ENCODE measurements at places on chromosomes 13 and 19.
A peak's percentile ranks its signal among the peaks of the same experiment; 100 is the strongest.

DNA sequence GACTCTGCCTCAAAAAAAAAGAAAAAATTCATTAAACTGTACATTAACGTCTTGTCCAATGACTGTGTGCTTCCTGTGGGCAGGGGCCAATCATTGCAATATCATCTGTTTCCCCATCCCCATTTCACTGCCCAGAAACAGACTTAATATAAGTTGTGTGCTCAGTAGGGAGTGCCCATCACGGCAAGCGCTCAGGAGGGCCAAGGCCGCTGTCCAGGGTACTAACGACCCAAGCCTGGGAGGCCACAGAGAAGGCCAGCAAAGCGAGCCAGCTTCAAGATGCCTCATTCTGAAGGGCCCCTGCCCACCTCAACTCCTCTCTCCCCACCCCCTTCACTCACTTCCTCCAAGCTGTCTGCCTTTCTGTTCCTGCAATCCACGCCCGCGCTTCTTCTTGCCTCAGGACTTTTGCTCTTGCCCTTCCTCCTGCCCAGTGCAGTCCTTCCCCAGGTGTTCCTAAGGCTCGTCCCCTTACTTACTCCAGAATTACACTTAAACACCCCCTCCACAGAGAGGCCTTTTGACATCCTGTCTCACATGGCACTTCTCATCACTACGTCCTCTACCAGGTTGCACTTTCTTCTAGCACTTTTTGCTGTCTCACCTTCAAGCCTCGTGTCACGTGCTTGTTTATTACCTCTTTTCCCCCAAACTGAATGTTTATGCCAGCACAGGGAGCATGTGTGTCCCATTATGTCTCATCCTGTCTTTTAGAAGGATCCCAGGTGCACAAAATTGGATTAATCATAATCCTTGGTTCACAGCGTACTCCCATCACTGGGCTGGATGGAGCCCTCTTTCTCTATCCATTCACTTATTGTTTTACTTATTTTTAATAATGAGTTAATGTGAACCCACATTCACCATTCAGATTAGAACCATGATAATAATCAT is 11.3 kb upstream of the POU2F2 start:
- no peak for DNase-seq

DNA sequence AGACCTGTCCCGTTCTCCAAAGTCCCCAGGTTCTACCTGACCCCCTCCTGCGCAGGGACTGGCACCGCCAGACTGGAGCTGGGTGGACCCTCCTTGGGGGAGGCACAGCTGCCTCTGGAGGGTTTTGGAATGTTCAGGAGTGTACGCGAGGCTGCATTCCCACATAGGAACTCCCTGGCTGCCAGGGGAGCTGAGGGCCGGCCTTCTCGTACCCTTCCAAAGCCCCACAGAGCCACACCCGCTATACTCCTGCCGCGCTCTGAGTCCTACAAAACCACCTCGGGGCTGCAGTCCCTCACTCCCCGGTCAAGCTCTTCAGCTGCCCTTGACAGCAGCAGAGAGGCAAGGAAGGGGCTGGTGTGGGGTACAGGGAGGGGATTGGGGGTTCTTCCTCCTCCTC is 484 bp upstream of the MUC16 start:
- DNase-seq, result no peak

DNA sequence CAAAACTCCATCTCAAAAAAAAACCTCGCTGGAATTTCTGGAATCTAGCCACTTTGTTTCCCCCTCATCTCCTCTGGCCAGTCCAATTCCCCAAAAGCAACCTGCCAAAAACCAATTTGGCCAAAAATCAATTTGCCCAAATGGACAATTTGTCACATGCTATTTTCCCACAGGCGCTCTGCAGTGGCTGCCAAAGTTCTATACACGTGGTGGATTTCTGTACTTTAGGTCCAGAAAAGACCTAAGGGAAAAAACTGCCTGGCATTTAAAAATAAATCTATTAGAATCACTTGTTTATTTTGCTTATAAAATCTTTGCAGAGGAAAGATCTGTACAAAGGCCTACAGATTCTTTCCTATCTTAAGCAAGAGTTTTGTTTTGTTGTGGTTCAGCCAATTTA is 79.4 kb downstream of the MAP4K1 start:
- DNase-seq, result no peak

GRCh38 chr13:55230570-55230908 is 1910.2 kb upstream of the PRR20A start:
- no peak for DNase-seq

- DNase-seq, result no peak
Observed at GRCh38 chr13:44334751-44335150, 38.9 kb upstream of the SERP2 start.

GRCh38 chr13:111043575-111043982 is 71.5 kb upstream of the ARHGEF7 start:
- peak; percentile 51 for DNase-seq

GRCh38 chr13:32248801-32249200 is 66.4 kb downstream of the ZAR1L start:
- DNase-seq, result no peak

DNA sequence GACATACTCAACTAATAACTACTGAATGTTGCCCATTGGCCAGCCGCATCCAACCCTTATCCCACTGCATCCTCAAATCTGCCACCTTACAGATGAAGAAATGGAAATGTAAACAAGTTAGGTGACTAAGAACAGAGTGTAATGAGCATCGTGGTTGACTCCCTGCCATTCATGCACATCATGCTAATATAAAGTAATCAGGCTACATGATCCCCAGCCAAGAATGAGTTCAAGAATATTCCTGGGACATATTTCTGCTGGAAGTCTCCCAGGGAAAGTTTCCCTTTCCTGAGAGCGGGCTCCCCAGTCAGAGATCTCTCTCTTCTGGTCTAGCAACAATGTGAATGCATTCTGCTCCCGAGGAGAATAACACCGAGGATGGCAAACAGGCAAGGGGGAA is 55.9 kb upstream of the SERP2 start:
- no peak for DNase-seq

DNA sequence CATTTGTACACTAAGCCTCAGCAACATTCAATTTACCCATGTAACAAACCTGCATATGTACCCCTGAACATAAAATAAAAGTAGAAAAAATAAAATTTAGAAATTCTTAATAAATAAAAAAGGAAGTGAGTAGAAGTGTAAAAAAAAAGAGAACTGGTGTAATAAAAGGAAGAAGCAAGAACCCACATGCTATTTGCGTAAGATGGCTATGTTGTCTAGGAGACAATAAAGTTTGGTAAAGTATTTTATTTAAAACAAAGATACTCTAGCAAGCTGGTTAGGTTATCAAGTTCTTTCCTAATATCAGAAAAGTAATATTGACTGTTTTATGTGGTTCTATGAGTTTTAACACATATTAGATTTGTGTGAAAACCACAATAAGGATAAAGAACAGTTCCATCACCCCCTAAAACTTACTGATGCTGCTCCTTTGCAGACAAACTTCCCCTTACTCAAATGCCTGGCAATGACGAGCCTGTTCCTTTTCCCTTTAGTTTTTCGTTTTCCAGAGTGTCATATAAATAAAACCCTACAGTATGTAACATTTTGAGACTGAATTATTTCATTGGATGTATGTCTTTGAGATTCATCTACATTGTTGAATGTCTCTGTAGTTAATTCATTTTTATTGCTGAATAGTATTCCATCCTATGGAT is 98.9 kb downstream of the TNFSF13B start:
- DNase-seq, result no peak

DNA sequence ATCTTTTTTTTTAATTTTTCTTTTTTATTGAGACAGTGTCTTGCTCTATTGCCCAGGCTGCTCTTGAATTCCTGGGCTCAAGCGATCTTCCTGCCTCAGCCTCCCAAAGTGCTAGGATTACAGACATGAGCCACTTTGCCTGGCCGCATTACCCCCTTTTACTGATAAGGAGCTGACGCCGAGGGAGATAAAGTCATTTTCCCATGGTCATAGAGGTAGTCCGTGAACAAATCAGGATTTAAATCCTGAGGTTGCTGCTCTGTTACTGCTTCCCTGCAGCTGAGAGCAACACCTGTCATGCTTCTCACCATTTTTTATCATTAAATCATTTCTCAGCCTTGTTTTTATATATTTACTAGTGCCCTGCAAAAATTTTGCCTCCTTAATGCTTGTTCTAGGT is 7.4 kb downstream of the CYSLTR2 start:
- DNase-seq, result no peak

- DNase-seq, result no peak
Observed at GRCh38 chr19:6828306-6828697, 55.8 kb downstream of the VAV1 start.

- DNase-seq, result no peak
Observed at GRCh38 chr13:113948034-113948742, 25.7 kb downstream of the C13orf46 start.

DNA sequence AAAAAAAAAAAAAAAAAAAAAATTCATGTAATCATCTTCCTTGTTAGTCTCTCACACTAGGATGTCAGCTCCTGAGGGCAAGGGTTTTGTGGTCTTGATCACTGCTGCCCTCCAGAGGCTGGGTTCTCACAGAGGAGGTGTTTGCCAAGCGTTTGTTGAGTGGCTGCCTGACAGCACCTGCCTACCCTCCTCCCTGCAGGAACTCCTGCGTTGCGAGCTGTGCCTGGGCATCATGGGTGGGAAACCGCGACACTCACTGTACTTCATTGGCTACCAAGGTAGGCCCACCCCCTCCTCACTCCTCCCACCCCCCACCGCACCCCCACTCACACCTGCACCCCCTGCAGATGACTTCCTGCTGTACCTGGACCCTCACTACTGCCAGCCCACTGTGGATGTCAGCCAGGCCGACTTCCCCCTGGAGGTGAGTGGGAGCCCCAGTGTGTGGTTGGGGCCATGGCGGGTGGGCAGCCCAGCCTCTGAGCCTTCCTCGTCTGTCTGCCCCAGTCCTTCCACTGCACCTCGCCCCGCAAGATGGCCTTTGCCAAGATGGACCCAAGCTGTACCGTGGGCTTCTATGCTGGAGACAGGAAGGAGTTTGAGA is 8.1 kb downstream of the ATG4D start:
- DNase-seq, result no peak

- DNase-seq, result no peak
Observed at GRCh38 chr19:34180273-34180672, 8.0 kb downstream of the LSM14A start.

GRCh38 chr13:106702505-106702904 is 134.6 kb upstream of the ARGLU1 start:
- no peak for DNase-seq

DNA sequence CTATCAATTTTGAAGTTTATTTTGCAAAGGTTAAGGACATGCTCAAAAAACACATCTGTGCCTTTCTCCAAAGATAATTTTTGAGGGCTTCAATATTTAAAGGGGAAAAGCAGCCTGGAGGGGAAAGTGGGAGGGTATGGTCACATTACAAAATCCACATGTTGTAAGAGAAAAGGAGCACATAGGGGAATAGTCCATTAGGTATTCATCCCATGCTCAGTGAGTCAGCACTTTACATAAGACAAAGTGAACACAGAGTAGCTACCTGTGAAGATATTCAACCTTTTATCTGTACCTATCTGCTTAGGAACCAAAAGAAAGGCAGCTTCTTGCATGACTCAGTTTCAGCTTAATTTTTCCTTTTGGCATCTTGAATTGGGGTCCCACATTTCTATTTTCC is 932.0 kb downstream of the SLITRK6 start:
- DNase-seq, result no peak

DNA sequence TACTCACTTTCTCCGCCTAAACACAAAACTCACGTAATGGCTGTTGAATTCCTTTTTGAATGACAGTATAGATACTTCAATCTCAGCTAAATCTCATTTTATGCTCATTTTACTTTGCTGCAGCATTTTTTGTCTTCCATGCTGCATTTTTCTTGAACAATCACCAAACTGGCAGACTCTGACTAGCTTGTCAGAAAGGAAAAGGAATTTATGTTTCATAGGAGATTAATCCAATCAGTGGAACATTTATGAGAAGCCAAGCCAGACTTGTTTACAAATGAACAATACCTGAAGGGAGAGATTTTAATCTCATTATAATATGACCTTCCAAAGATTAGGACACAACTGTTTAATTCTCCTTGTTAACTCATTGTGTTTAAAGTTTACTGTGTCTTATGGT is 1044.3 kb downstream of the DIAPH3 start:
- DNase-seq, result no peak

- no peak for DNase-seq
Observed at GRCh38 chr13:112069845-112070251, 2.9 kb downstream of the SOX1 start.

DNA sequence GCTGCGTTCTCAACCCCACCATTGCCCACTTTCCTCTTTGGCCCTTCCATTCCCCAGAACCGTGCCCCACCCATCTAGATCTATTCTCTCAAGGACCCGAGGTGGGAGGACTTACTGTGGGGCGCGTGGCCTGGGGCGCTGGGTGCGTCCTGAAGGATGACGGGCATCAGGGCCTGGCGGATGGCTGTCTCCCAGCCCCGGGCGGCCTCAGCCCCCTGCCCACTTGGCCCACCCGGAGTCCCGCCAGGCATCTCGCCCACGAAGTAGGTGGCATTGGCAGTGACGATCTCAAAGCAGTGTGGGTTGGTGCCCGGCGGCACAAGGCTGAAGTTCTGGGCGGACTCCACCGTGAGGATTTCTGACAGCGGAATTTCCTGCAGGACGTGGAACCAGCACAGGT is 23.2 kb downstream of the PRKD2 start:
- no peak for DNase-seq

Measured in brain pericyte (primary cell).